Muscle of arm (tissue), 14 donors: ENCODE measurements at places on chromosomes 12 and 14.

DNA sequence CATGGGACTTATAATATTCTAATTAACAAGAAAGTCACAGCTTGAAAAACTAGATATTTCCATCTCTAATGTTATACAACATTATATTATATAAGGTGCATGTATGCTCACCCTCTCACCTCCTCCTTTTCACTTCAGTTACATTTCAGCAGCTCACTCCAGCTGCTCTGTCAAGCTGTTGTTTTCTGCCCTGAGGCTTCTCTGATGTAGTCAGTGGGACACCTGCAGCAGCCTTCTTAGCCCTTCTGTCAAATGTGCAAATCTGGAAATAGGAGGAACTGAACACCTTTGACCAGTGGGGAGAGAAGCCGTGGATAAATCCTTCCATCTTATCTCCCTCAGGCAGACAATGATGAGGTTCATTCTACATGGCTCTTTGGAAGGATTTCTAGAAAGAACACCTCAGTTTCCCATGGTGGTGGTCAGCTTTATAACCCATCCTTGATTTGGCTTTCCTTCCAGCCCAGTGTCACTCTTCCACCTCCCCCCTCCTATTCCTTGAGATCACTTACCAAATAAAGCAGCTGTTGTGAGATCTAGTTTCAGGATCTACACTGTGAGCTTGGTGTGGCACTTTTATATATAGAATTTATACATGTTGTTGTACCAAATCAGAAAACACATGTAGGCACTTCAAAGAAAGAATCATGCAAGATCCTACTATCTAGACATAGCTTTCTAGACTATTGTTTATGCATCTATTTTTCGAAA lies 79.6 kb upstream of the STK38L start:
- no peak for DNase-seq

GRCh38 chr12:118311666-118312065 lies 61.0 kb downstream of the TAOK3 start:
- DNase-seq = no peak

GRCh38 chr14:98955741-98956070 lies 316.3 kb downstream of the BCL11B start:
- DNase-seq = no peak

DNA sequence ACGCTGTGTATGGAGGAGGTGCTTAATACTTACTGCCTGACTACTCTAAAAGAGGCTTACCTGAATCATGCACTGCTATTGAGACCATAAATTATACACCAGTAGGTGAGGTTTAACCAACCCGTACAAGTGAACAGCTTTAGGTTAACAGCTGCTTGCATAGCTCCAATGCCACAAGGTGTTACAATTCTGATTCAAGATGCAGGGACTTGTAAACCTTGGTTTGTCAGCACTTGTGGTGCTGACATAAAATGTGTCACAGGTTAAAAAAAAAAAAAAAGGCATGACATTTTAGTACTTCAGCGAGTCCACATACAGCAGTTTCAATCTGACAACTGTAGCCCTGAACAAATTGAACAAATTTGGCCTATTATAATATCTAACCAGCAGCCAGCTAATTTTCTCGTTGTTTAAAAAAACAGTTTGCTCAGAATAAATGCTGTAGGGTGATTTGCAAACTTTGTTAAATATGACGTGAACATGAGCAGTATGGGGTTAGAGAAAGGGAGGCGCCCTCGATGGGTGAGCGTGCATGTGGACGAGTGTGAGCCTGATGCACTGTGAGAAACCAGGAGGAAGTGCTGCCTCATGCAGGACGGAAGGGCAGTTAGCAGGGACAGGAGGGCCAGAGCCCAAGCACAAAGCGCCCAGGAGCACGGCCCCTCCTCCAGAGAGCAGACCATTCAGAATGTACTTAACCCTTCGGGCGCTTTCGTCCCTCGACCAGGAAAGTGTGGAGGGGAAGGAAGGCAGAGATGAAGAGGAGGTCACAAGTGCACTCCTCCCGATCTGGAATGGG lies 44.7 kb downstream of the TCHP start:
- DNase-seq = no peak

GRCh38 chr12:87338681-87339080 lies 690.5 kb downstream of the C12orf50 start:
- DNase-seq = no peak

DNA sequence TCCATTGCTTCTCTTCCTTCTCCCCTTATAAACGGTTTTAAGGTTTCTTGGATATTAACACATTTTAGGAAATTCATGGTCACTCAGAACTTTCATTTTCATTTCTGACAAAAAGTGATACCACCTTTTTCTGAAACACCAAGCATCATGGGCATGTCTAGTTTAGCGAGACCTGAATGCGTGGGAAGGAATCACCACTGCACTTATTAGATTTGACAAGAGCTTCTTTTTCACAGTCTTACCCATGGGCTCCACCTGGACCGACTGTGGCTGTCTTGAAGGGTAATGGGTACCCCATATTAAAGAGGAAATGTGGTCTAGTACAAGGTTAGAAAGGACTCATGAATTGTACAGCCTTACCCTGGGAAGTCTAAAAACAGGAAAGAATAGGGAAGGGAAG lies 95.4 kb downstream of the KCNK10 start:
- DNase-seq = no peak

- DNase-seq = peak; percentile 53
These were observed 22.9 kb upstream of the KTN1 start for GRCh38 chr14:55556929-55557623.

GRCh38 chr12:93297032-93297431 lies 80.7 kb upstream of the NUDT4 start:
- DNase-seq = no peak

DNA sequence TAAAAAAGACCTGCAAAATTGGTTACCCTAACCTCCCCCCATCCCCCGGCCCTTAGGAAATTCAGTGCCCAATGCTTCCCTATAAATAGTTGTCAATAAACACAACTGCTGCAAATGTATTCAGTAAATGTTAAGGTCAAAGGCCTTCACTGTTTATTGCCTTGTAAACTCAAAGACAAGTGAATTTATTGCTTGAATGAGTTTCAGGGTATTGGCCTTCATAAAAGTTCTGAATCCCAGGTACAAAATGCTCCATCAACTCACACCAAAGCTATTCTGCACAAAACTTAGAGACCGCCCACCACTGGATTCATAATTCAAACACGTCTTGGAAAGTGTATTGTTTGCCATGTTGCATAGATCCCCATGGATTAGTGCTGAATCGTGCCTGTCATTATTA lies 63.3 kb upstream of the CDKN3 start:
- DNase-seq = no peak
